Spleen (tissue), 13 donors: ENCODE measurements at places on chromosomes 2 and 18. TPM values are rescaled to one million over a fixed set of nuclear protein-coding genes. Genes with fewer than 3 reads are reported as not detected.

WBP1 gene
- 58.5 TPM for total RNA-seq

RUFY4 gene
- total RNA-seq = 2.7 TPM

CMPK2 gene
- 9.9 TPM for total RNA-seq

ALLC gene
- not detected for total RNA-seq

CGREF1 gene
- 0.46 TPM for total RNA-seq

ANKRD29 gene
- total RNA-seq = 7.3 TPM

ZEB2 gene
- total RNA-seq = 362 TPM

LYPD6 gene
- total RNA-seq = 0.35 TPM

ABCA12 gene
- total RNA-seq = not detected

UGT1A10 gene
- total RNA-seq = not detected

DSG1 gene
- total RNA-seq = not detected

DNA sequence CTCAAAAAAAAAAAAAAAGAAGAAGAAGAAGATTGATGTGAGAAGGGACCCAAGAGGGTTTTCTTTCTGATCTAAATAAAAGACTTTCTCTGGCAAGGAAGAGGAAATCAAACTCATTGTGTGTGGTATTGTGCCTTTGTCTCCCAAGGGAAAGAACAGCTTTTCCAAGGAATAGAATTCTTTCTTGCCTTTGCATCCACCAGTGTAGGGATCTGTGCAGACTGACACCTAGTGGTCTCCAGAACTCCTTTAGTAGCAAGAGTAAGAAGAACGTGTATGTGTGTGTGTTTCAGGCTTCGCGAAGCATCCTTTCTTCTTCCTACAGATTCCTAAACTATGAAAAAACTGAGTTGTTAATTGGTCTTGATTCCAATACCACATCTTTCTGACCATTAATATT is 33.5 kb upstream of the CRIM1 start:
- no peaks in the 10 kb centered on the region for H3K36me3 ChIP-seq
- H3K4me1 ChIP-seq = no peaks in the 10 kb centered on the region
- no peak overlapping the region for H3K27ac ChIP-seq
- H3K27me3 ChIP-seq = no peaks in the 10 kb centered on the region

GRCh38 chr18:45547910-45548309 is 67.4 kb upstream of the SLC14A2 start:
- no peaks in the 10 kb centered on the region for H3K36me3 ChIP-seq
- H3K27ac ChIP-seq = no peak overlapping the region
- H3K4me1 ChIP-seq = no peaks in the 10 kb centered on the region
- DNase-seq = no peak
- no peak overlapping the region for H3K4me3 ChIP-seq
- no peaks in the 10 kb centered on the region for H3K27me3 ChIP-seq

- no peaks in the 10 kb centered on the region for H3K36me3 ChIP-seq
- no peak overlapping the region for H3K27ac ChIP-seq
- H3K27me3 ChIP-seq = no peaks in the 10 kb centered on the region
- H3K4me3 ChIP-seq = no peak overlapping the region
- H3K4me1 ChIP-seq = peaks cover 14% of the 10 kb centered on the region
- DNase-seq = no peak
Measured at GRCh38 chr2:86566821-86567190, 3.6 kb upstream of the CHMP3 start.

DNA sequence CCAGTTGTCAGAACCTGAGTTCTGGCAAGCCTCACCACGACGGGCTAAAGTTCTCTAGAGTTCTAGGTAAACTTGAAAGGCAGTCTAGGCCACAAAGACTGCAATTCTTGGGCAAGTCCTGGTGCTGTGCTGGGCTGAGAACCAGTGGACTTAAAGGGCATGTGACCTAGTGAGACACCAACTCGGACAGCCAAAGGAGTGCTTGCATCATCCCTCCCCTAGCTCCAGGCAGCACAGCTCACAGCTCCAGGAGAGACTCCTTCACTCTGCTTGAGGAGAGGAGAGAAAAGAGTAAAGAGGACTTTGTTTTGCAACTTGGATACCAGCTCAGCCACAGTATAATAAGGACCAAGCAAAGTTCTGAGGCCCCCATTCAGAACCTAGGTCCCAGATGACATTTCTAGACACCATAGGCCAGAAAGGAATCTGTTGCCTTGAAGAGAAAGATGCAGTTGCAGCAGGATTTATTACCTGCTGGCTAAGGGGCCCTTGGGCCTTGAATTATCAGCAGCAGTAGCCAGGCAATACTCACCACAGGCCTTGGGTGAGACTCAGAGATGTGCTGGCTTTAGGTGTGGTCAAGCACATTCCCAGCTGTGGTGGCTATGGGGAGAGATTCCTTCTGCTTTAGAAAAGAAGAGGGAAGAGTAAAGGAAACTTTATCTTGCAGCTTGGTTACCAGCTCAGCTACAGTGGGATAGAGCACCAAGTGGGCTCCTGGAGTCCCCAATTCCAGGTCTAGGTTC is 51.8 kb downstream of the UPP2 start:
- no peaks in the 10 kb centered on the region for H3K4me1 ChIP-seq
- no peaks in the 10 kb centered on the region for H3K36me3 ChIP-seq
- no peak overlapping the region for H3K4me3 ChIP-seq

DNA sequence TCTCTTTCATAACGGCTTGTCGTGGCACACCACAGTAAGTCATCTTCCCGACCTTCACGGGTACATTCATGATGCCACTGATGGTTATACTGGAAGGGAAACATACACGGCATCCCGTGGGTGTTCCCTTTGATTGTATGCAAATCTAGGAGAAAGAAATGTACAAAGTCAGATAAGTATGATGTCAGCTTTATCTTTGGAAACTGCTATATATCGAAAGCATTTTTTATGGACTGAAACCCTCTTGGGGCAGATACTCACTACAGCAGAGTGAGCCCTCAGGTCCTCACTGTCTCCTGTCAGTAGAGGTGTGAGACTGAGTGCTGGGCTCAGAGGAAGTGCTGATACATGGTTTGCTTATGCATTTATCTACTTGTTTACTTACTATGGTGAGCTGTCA is 20.4 kb downstream of the PLA2R1 start:
- H3K4me1 ChIP-seq = no peaks in the 10 kb centered on the region
- DNase-seq = no peak
- no peaks in the 10 kb centered on the region for H3K27me3 ChIP-seq
- H3K4me3 ChIP-seq = no peak overlapping the region
- no peak overlapping the region for H3K27ac ChIP-seq

DNA sequence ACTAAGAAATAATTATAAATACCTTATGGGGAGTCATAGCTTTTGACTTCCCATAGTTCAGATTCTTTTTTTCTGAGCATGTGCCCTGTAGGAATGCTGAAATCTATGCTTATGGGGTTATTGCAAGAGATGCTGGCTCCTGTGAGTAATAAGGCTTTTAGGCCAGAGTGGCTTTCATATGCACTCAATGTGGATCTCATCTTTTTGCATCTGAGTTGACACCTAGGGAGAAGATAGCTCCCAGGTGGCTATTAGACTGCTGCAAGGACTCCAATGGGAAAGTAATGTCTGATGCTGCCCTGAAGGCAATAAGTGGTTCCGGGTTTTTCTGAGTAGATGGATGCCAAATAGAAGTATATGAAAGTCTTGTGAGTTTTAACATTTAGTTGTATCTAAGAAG is 21.0 kb downstream of the DNAH6 start:
- no peaks in the 10 kb centered on the region for H3K36me3 ChIP-seq
- no peak overlapping the region for H3K27ac ChIP-seq
- no peak overlapping the region for H3K4me3 ChIP-seq
- no peaks in the 10 kb centered on the region for H3K27me3 ChIP-seq
- no peak for DNase-seq

- H3K4me3 ChIP-seq = no peak overlapping the region
- DNase-seq = no peak
- H3K27ac ChIP-seq = no peak overlapping the region
- H3K27me3 ChIP-seq = no peaks in the 10 kb centered on the region
Measured at GRCh38 chr2:198546122-198546521, 741.7 kb downstream of the PLCL1 start.

GRCh38 chr2:225998653-225999052 is 599.1 kb downstream of the NYAP2 start:
- no peak overlapping the region for H3K4me3 ChIP-seq
- no peak overlapping the region for H3K27ac ChIP-seq
- no peaks in the 10 kb centered on the region for H3K4me1 ChIP-seq
- H3K27me3 ChIP-seq = no peaks in the 10 kb centered on the region
- no peak for DNase-seq

GRCh38 chr2:240252872-240253511 is 112.5 kb upstream of the OTOS start:
- no peak overlapping the region for H3K4me3 ChIP-seq
- DNase-seq = peak; percentile 64

GRCh38 chr2:86017901-86018896 is 87.5 kb downstream of the POLR1A start:
- H3K27me3 ChIP-seq = no peaks in the 10 kb centered on the region
- peaks cover 24% of the 10 kb centered on the region for H3K4me1 ChIP-seq
- H3K36me3 ChIP-seq = no peaks in the 10 kb centered on the region

- DNase-seq = no peak
- H3K27me3 ChIP-seq = no peaks in the 10 kb centered on the region
- no peak overlapping the region for H3K27ac ChIP-seq
- no peaks in the 10 kb centered on the region for H3K36me3 ChIP-seq
- H3K4me3 ChIP-seq = no peak overlapping the region
Measured at GRCh38 chr18:72762515-72763122, 105.2 kb downstream of the NETO1 start.

GRCh38 chr18:25247725-25248124 is 104.2 kb downstream of the ZNF521 start:
- DNase-seq = no peak
- H3K36me3 ChIP-seq = no peaks in the 10 kb centered on the region
- H3K27me3 ChIP-seq = no peaks in the 10 kb centered on the region
- no peak overlapping the region for H3K4me3 ChIP-seq

GRCh38 chr2:176364273-176364977 is 95.2 kb downstream of the MTX2 start:
- no peak overlapping the region for H3K4me3 ChIP-seq
- H3K27ac ChIP-seq = no peak overlapping the region
- H3K4me1 ChIP-seq = no peaks in the 10 kb centered on the region
- H3K27me3 ChIP-seq = no peaks in the 10 kb centered on the region

GRCh38 chr2:206150168-206150567 is 9.1 kb downstream of the NDUFS1 start:
- H3K4me3 ChIP-seq = no peak overlapping the region
- DNase-seq = no peak
- H3K4me1 ChIP-seq = no peaks in the 10 kb centered on the region
- H3K27ac ChIP-seq = no peak overlapping the region
- H3K36me3 ChIP-seq = peaks cover 73% of the 10 kb centered on the region
- no peaks in the 10 kb centered on the region for H3K27me3 ChIP-seq

- no peak for DNase-seq
- H3K4me3 ChIP-seq = no peak overlapping the region
- no peaks in the 10 kb centered on the region for H3K27me3 ChIP-seq
- no peaks in the 10 kb centered on the region for H3K4me1 ChIP-seq
- H3K27ac ChIP-seq = no peak overlapping the region
- H3K36me3 ChIP-seq = no peaks in the 10 kb centered on the region
Measured at GRCh38 chr2:228652366-228652765, 470.9 kb upstream of the SPHKAP start.

DNA sequence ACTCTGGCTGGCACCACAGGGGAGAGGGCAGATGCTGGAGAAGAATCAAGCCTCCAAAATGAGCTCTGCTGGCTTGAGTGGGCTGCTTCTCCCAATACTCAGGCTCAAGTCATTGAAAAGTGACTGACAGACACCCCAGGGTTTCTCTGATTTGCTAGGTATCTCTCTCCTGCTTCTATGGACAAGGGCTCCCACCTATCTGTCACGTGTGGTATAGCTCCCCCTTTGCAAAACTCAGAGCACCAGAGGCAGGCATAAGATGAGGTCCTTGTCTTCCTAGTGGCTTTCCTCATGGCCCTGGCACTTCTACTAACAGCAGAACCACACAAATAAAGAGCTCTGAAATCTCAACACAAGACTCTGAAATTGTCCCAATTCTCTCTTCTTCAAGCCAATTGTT is 105.2 kb downstream of the GALNT14 start:
- H3K4me1 ChIP-seq = peaks cover 14% of the 10 kb centered on the region
- H3K27ac ChIP-seq = peak overlapping the region; percentile 82
- H3K27me3 ChIP-seq = no peaks in the 10 kb centered on the region
- no peak overlapping the region for H3K4me3 ChIP-seq
- DNase-seq = no peak

- H3K36me3 ChIP-seq = no peaks in the 10 kb centered on the region
- peaks cover 13% of the 10 kb centered on the region for H3K27me3 ChIP-seq
- peak; percentile 79 for DNase-seq
- peak within 1 kb of the TSS; percentile 39 for H3K4me3 ChIP-seq
- peaks cover 9% of the 10 kb centered on the region for H3K4me1 ChIP-seq
Measured at GRCh38 chr2:182866461-182867406, at the start of gene FRZB. FRZB (minus strand) TSS chr2:182866637; CDS start chr2:182866552, 85 bp downstream.

- H3K27me3 ChIP-seq = no peaks in the 10 kb centered on the region
- no peak overlapping the region for H3K4me3 ChIP-seq
- no peaks in the 10 kb centered on the region for H3K36me3 ChIP-seq
- no peaks in the 10 kb centered on the region for H3K4me1 ChIP-seq
- H3K27ac ChIP-seq = no peak overlapping the region
Measured at GRCh38 chr2:18436503-18437005, 123.9 kb downstream of the RDH14 start.

DNA sequence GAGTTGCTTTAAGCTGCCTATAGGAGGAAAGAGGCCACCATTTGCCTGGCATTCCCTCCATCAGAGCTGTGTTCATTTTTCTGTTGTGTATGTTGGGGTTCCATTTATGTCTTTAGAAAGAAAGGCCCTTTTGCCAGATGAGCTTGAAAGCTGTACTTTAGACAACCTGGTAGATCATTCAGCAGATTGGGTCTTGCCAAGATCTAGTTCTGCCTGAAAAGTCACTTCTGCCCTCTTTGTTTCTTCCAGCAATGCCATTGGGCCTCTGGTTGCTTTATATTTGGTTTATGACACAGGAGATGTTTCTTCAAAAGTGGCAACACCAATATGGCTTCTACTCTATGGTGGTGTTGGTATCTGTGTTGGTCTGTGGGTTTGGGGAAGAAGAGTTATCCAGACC is 14.4 kb downstream of the SLC20A1 start:
- H3K27ac ChIP-seq = no peak overlapping the region
- no peaks in the 10 kb centered on the region for H3K27me3 ChIP-seq
- H3K36me3 ChIP-seq = peaks cover 100% of the 10 kb centered on the region
- H3K4me3 ChIP-seq = no peak overlapping the region

DNA sequence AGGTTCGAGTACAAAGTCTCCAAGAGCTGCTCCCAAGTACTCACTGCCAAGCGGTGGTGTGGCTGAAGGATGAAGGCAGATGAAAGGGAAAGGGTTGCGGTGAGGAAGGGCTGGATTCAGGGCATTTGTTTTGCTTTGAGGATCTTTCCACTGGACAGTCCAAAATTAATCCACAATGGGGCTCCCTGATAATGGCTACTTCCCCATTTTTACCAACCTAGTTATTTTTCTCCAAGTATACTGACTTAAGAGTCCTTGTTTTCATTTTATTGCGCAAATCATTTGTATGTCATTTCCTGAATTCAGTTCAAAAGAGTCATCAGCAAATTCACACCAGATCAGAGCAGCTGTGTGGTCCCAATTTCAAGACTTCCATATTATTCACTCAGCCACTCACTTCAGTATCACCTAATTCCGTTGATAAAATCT is 464 bp upstream of the SESTD1 start:
- H3K4me1 ChIP-seq = peaks cover 24% of the 10 kb centered on the region
- H3K4me3 ChIP-seq = peak overlapping the region; percentile 48
- H3K27me3 ChIP-seq = no peaks in the 10 kb centered on the region
- peak overlapping the region; percentile 15 for H3K27ac ChIP-seq
